Activated naive CD4-positive, alpha-beta T cell treated with anti-CD3 and anti-CD28 coated beads for 36 hours (primary cell): ENCODE measurements at places on chromosomes 5 and 9. TPM values are rescaled to one million over a fixed set of nuclear protein-coding genes. Genes with fewer than 3 reads are reported as not detected.

Gene NRG2
- total RNA-seq: not detected

Gene PAX5
- total RNA-seq: 0.27 TPM

Gene TMEM252
- total RNA-seq: not detected

DNA sequence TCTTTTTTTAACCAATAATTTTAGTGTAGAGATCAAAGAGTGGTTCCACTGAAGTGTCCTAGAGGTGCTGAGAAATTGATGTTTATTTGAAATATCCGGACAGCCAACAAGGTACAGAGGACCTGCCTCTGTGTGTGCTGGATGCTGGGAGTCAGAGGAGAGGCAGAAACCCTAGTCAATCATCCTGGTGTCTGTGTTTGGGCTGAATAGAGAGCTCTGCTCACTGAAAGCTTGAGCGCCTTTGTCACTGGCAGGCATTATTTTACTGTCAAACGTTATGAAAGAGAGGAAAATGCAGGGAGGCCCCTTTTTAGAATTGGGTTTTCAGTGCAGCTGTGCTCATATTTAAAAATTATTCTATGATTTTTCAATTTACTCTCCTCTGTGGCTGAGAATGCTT is 480.3 kb upstream of the TYRP1 start:
- no peak for DNase-seq

DNA sequence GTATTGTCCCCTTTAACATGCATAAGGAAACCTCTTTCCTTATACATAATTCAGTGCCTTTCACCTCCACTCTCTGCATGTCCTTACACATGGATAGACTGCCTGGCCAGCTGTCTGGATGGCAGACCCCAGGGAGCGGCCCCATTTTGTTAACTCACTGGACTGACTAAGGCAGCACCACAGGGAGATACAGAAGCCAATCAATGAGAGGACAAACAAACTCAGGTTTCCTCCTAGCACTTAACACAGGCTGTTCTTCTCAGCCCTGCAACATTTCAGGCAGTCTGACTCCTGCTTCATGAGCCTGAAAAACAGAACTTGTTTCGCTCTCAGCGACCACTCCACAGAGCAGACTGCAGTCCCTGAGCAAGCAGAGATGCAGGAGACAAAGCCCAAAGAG is 135.4 kb upstream of the RASEF start:
- no peak for DNase-seq

DNA sequence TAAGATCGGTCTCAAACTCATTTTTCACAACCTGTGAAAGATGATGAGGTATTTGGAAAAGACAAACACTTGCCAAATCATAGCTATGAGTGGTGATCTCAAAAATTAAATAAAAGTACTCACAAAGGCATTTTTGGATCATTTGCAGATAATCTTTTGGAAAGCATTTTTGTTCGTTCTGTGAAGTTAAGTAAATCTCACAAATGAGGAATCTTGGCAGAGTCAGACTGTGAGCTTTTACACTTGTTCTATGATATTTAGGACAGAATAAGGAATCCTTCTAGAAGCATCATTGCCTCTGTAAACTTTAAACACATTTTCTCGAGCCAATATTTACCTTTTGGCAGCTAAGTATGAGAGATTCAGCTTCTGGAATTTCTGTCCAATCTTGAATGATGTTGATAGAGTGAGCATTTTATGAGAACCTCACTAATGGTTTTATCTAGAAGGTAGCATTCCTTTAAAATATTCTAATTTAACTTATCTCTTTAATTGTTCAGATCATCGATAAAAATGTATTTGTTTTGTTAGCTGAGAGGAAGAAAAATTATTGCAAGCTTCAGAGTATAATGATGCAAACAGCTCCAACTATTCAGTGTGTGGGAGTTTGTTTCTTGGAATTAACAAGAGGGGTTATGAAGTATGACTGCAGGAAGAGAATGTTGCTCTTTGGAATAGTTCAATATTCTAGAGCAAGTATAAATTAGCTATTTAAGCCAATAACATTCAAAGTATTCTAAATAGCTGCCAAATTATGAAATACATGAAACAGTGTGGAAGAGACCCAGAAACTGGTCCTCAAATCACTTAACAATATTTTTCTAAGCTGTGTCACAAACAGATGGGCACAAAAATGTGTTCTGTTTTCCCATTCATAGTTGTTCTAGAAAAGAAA is 48.6 kb upstream of the SLCO6A1 start:
- no peak for DNase-seq

DNA sequence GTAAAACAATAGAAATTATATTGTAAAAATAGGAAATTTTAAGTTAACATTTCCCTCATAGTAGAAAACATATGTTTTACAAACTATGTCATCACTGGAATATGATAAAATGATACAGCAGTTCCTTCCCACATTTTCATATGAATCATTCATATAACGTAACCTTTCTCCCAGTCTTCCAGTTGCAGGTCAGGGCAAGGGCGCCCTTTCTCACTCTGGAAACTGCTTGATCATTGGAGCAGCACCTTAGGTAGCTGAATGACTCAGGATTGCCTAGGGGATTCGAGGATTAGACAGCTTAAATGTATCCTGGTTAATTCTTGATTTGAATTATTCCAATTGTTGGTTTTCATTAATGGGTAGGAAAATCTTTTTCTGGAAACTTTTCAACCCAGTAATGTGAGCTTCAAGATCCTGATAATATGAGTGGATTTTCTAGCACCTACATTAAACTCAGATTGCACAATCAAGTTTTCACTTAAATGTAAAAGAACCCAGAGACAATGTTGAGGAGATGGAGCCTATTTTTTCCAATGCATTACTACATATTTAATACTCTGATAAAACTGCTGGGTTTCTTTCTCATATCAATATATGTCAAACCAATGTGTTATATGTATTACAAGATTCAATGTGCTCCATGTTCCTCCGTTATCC is 32.6 kb upstream of the ANXA1 start:
- DNase-seq: no peak

GRCh38 chr5:111472579-111472978 is 39.8 kb downstream of the STARD4 start:
- DNase-seq: no peak

GRCh38 chr5:81334304-81335061 is 33.1 kb downstream of the ZCCHC9 start:
- DNase-seq: no peak

DNA sequence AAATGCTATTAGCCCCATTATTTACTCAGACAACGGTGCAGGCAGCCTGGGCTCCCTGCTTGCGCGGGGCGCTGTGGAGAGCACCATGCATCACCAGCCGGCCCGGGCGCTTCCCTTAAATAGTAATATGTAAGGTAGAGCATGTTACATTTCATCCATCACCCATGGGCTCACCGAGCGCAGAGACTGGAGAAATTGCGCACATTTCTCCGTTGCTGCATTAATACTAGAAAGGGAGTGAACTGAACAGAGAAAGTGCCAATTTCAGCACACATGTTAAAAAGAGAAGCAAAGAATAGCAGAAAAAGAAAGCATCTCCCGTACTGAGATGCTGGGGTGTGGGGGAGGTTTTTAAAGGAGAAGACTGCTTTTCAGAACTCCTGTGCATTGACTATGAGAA is 400.3 kb downstream of the ZSWIM6 start:
- DNase-seq: no peak

DNA sequence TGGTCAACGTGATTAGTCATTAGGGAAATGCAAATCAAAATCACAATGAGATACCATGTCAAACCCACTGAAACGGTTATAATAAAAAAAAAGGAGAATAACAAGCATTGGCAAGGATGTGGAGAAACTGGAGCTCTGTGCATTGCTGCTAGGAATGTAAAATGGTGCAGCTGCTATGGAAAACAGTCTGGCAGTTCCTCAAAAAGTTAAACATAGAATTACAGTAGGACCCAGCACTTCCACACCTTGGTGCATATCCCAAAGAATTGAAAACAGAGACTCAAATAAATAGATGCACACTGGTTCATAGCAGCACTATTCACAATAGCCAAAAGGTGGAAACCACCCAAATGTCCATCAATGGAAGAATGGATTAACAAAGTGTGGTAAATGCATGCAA is 201.5 kb upstream of the TUT7 start:
- no peak for DNase-seq

DNA sequence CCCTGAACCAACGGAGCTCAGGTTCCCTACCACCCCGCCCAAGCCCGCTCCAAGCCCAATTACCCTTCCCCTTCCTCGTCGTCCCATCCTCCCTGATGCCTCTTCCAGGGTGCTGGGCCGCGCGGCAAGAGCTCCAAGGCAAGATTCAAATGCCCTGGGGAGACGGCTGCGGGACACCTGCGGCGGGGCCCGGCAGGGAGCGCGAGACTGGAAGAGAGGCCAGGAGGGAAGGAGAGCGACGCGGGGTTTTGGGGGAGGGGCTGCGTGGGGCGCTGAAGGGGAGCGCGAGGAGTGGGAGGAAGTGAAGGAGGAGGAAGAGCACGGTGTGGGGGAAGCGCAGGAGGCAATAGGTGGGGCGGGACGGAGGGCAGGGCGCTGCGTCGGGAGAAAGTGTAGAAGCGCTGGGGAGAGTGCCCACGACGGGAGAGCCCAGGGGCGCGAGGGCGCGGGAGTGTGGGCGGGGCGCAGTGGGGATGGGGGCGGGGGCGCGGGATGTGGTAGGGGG is 975 bp upstream of the NXNL2 start:
- DNase-seq: no peak

GRCh38 chr5:139410993-139411828 is 7.3 kb upstream of the SPATA24 start:
- DNase-seq: peak; percentile 0

DNA sequence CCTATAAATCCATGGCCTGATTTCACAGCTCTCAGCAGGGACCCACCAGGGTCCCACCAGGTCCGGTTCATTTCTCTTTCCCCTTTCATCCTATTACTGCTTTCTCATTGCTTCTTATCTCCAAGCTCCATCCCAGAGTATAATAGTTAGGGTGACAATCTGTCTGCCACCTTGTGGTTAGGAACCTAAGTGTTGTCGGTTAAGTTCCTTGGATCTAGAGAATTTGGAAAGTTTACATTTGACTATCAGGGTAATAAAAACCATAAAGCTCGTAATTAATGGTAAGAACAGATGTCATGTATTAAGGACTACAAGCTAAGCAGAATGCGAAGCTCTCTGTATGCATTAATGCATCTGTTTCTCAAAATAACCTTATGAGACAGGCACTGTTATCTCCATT is 259.1 kb downstream of the SH3GL2 start:
- no peak for DNase-seq

- no peak for DNase-seq
Measured at GRCh38 chr5:154698763-154699162, 56.4 kb upstream of the LARP1 start.

DNA sequence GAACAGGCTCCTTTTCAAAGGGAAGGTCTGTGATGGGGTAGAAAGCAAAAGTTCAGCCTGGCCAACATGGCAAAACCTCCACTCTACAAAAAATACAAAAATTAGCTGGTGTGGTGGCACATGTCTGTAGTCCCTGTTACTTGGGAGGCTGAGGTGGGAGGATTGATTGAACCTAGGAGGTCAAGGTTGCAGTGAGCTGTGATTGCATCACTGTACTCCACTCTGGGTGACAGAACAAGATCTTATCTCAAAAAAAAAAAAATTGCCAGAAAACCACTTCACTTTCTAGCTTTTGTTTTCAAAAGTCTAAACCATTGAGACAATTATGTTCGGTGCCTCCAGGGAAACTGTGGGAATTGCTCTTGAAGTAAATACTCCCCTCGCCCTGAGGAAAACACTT is 43.5 kb downstream of the S100Z start:
- DNase-seq: no peak

DNA sequence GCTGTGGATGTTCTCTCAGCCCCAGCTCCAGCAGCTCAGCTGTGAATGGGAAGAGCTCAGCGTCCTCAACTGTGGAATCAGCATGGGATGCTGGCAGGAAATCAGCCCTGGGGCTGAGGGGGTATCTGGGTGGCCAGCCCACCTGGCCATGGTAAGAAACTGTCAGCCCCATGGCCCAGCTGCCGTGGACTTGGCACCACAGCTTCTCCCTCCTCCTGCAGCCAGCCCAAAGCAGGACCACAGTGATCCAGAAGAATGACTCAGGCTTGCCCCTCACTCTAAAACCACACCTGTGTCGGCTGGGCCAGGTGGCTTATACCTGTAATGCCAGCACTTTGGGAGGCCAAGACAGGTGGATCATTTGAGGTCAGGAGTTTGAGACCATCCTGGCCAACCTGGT is 48.0 kb downstream of the SAR1B start:
- no peak for DNase-seq

DNA sequence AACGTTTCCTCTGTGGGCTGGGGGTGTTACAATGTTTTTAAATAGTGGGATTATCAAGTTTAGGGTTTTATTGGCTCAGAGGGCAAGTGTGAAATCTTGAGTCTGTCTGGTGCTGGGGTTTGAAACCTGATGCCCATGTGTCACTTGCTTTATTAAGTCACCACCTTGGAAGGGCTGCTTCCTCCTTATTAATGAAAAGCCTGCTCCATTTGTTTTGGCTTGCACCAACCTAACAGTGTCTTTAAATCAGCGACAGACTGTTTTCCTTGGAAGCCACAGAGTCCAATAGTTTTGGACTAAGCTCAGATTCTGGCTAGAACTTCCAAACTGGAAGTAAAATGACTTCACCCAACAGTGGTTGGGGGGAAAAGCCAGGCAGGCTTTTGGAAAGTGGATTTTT is 10.7 kb upstream of the PALM2AKAP2 start:
- DNase-seq: no peak
